ENCODE measurements at places on chromosomes 16 and 17.

GRCh38 chr16:12868169-12868568, 33.2 kb upstream of the SHISA9 start:
- no peak for DNase-seq

DNA sequence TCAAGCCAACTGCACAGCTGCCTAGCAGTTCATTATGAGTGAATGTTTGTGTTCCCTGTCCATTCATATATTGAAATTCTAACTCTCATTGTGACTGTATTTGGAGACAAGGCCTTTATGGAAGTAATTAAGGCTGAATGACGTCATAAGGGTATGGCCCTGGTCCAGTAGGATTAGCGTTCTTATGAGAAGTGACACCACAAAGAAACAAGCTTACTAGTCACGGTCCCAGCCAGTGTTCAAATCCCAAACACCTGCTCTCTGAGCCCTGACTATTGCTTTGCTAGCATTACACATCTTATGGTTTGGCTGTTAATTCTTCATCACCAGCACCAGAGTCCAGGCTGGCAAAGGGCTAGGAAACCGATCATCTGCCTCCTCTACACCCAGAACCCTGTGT, 2.2 kb downstream of the ZNF668 start:
- DNase-seq: no peak

- no peak for DNase-seq
These were observed 1131.0 kb upstream of the GOT2 start for GRCh38 chr16:59864981-59865666.

GRCh38 chr17:49873466-49873865, 25.6 kb upstream of the TAC4 start:
- no peak for DNase-seq

GRCh38 chr17:37828651-37829124, 83.8 kb upstream of the HNF1B start:
- no peak for DNase-seq

GRCh38 chr16:57629516-57630406, 1.3 kb downstream of the ADGRG1 start:
- no peak for DNase-seq

GRCh38 chr16:10658943-10659342, 35.8 kb downstream of the TEKT5 start:
- DNase-seq: no peak
